Femur (tissue), 1 donor: ENCODE measurements at places on chromosomes 16 and 17.

GRCh38 chr17:34843682-34844081 is 117.6 kb downstream of the CCT6B start:
- no peak for DNase-seq

- no peak for DNase-seq
Measured at GRCh38 chr16:60748366-60748765, 1287.9 kb downstream of the CDH8 start.

DNA sequence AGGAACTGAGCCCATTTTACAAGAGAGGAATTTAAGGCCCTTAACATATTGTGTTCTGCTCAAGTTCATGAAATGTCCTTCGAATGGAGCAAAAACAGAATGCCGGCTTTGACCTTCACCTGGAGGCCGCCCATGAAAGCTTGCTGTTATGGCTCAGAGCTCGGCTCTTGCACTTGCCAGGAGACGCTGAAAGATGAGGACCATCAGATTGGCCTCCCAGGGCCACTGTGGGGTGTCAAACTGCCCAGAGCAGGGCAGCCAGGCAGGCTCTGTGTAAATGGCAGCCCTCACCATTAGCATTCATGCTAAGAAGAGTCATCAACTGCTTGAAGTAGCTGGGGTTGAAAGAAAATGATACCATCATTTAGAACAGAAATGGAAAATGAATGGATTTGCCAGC is 39.3 kb downstream of the IL21R start:
- DNase-seq, result no peak

- DNase-seq, result peak; percentile 85
Measured at GRCh38 chr17:77476931-77477805, 336.4 kb downstream of the SEC14L1 start.

DNA sequence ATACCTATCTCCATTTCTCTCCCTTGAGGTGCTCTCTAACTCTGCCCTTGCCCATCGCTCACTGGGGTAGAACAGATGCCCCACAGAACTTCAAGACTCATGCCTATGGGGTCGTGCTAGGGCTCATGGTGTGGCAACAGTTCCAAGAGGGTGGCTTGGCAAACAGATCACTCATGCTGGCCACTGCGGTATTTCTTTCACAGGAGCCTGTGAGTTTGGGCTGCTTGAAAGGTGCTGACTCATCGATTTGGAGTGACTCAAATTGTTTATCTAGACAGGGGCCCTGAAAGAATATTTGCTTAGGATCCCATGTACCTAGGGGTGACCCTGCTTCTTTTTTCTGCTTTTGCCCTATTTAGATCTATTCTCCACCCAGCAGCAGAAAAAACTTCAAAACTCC is 69.9 kb downstream of the IRX5 start:
- DNase-seq, result no peak

- peak; percentile 28 for DNase-seq
Measured at GRCh38 chr16:79372503-79373184, 227.9 kb downstream of the MAF start.

DNA sequence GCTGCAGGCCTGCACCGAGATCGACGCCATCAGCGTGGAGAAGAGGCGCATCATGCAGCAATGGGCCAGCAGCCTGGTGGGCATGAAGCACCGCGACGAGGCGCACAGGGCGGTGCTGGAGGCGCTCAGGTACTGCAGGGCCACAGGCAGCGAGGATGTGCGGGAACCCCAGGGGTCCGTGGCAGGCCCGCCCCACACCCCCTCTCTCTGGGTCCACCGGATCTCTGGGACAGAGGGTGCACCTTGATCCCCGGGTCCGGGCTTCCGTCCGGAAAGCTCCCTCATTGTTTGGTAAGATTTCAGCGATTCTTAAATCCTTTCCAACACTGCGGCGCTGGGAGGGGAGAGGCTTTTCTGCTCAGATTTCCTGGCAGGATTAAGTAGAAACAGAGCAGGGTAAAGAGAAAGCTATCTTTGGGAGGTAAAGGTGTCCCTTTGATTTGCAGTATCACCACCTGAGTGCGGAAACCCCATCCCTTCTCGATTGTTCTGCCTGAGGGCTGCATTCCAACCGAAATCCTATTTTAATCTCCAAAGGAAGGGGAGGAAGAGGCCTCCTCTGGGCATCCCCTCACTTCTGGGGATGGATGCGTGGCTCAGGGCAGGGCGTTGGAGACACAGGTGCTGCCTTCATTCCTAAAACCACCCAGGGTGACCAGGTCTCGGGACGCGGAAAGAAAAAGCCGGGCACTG is 29.2 kb downstream of the CCDC40 start:
- DNase-seq, result no peak

- no peak for DNase-seq
Measured at GRCh38 chr16:29014561-29015069, 29.8 kb downstream of the LAT start.

- peak; percentile 46 for DNase-seq
Measured at GRCh38 chr16:4696172-4696904, 3.0 kb downstream of the NUDT16L1 start.

GRCh38 chr16:49744244-49745220 is 111.4 kb downstream of the ZNF423 start:
- DNase-seq, result no peak

DNA sequence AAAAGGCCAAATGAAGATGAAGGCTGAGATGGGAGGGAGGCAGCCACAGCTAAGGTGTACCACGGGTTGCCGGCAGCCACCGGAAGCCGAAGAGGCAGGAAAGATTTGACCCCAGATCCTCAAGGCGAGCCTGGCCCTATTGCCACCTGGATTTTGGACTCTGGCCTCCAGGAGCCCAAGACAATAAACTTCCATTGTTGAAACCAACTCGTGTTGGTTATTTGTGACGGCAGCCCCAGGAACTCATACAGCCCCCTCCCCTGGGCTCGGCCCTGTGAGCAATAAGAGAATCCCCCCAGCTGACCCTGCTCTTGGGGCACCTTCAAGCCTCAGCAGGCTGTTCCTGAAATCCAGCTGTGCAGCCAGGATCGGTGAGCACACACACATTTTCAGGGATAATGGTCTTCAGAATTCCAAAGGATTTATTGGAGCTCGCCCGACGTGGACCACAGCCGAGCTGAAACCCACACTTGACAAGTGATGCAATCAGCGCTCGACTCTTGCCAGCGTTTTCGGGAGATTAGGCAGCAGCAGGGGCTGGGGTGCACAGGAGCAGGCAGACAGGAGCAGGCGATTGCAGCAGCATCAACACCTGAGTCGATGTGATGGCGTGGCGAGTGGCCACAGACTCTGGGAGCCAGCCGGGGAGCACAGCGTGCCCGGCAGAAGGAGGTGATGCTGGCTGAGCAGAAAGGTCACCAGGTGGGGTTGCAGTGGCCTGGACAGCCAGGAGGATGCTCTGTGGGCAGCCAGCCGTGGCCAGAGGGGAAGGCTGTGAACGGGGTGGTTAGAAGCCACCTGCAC is 22.4 kb upstream of the CBX4 start:
- no peak for DNase-seq

DNA sequence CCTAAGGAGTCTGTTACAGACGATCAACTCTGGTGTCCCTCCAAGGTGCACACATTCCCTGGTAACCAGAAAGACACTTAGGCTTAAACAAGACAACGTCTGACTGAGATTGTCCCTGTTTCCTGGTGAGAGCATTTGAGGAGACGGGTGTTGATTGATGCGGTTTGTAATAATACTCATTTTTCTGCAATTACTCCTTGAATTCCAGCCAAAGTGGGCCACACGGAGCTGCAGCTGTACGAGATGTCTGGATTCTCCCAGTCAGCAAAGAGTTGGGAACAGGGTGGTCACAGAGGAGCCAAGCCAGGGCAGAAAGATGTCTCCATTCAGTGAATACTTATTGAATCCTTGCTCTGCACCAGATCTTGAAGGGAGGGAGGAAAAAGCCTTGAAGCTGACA is 30.9 kb upstream of the CES5A start:
- DNase-seq, result no peak

- no peak for DNase-seq
Measured at GRCh38 chr17:43531955-43532354, 14.2 kb downstream of the ETV4 start.

DNA sequence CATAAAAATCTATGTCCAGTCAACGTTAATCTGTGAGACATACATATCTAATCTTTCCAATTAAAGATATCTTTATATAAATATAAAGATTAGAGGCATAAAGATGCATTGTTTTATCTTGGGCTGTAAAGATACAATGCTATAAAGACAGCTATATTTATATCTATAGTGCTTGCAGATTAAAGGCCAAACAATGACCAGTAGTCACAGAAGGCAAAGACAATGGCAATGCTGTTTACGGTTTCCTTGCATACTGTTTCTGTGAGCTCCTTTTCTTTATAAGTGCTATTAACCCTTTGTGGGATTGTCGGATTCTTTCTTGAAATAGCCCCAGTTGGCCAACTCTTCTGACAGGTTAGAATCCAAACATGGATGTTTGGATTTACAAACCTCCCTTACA is 85.5 kb upstream of the SALL1 start:
- no peak for DNase-seq

DNA sequence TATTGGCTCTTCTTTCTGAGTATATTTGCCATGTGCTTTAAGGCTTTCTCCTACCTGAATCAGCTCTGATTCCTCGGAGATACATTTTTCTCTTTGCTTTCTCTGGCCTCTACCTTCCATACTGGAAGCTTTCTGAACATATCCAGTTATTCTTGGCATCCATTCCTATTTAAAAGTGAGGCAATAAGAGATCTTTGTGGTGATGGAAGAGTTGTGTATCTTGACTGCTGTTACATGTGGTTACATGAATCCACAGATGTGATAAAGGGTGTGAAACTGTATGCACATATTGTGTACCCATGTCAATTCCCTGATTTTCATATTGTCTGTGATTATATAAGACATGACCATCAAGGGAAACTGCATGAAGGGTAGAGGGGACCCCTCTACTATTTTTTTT is 24.4 kb downstream of the UBE2O start:
- no peak for DNase-seq
